Activated naive CD4-positive, alpha-beta T cell (primary cell): ENCODE measurements at places on chromosomes 5 and 9.

GRCh38 chr5:124949862-124950261, 203.4 kb upstream of the ZNF608 start:
- no peak for DNase-seq

- no peak for DNase-seq
These were observed 1920.3 kb upstream of the WWC1 start for GRCh38 chr5:166370928-166371690.

GRCh38 chr5:39106322-39106721, 32.1 kb upstream of the RICTOR start:
- DNase-seq: no peak

- DNase-seq: no peak
These were observed 30.9 kb downstream of the ANGPTL2 start for GRCh38 chr9:127091526-127091925.

- DNase-seq: no peak
These were observed 147.6 kb upstream of the TRIM32 start for GRCh38 chr9:116539549-116539948.

DNA sequence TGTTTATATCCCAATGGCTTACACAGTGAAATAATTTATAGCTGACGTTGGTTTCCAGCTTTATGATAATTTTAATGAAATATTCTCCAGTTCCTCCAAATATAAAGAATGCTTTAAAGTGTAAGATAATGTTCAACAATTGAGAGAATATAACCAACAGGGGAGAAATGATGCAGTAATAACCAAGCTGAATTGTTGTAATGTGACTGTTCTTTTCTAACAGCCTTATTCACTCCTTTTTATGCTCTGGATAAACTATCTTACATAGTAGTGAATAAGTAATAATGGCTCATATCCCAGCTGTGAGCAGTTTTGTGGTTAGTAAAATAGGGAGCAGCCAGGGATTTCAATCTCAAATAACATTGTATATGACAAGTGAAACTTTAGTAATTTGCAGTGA, 2348.7 kb upstream of the ACO1 start:
- DNase-seq: no peak

DNA sequence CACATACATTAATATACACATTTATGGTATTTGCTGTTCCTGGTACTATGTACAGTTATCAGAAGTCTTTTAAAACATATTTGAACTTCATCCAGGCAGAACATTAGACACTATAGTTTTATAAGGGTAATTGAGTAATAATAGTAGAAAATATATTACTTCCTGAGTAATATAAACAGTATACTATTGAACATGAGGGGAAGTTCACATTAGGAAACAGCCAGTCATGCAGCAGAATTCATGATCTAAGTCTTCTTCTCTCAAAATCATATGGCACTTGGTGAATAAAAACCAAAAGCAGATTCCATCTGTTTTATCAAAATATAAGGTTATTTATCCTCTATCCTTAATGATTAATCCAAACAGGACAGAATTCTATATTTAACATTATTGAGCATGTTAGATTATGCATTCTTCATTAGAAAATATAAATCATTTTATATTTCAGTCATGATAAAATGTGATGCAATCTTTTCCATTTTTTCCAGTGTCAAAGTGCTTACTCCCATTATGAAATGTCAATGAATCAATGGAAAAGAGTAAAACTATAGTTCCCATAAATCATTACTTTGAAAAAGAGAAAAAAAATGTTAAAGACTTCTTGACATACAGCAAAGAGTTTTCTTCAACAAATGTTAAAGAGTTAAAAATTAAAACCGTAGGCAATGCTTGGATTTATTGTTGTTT, 584.3 kb upstream of the TUSC1 start:
- DNase-seq: no peak

GRCh38 chr5:68286612-68286912, 71.0 kb downstream of the PIK3R1 start:
- no peak for DNase-seq

DNA sequence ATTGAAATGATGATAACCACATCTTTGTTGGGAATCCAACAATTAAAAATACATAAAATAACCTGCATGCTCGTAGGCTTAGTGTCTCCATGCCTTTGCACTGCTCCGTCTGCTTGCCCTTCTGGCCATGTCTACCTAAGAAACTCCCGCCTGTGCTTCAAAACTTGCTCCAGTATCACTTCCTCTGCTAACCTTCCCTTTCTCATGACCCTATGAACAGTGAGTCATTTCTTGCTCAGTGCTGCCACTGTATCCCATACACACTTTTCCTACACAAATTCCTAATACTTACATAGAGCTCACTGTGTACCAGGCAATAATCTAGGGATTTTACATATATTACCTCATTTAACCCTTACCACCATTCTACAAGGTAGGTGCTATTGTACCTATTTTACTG, 33.5 kb downstream of the TMEM245 start:
- DNase-seq: no peak

DNA sequence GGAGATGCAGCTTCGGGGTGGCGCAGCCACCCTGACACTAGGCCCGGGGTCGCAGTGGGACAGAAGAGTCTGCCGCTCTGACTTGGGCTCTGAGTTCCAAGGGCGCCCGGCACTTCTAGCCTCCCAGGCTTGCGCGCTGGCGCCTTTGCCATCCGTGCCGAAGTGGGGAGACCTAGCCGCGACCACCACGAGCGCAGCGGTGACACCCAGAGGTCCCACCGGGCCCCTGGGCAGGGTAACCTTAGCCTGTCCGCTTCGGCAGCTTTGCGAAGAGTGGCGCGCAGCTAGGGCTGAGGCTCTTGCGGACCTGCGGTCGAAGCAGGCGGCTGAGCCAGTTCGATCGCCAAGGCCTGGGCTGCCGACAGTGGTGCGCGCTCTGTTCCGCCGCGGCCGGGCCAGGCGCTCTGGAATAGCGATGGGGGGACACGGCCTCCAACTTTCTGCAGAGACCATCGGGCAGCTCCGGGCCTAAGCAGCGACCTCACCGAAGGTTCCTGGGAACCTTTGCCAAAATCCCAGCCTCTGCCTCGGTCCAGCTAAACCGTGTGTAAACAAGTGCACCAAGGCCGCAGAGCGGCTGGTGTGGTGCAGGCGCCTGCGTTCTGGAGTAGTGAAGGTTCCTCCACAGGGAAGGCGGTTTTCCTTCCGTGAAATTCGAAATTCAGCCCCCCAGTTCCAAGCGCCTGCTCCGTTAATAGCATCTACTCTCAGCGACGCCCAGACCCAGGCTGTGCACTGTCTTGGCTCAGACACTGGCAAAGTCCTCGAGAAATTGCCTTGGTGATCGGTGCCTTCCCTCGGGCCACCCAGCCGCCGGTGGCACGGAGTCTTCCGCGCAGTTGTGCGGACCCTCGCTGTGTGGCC, 7.4 kb downstream of the TLX3 start:
- DNase-seq: no peak

DNA sequence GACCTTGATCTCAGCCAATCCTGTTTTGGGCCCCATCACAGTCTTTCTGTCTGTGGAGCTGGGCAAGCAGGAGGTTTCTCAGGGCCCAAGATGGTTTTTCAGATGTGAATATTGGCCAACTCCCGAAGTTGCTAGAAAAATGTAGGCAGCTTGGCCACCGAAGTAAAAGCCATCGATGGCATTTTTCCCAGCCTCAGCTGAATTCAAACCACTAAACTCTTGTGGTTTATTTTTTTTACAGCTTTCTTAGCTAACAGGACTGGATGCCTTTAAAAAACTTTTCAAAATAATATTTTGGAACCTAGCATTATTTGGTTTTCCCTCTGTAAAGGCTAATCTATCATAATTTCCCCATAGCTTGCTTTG, 102.5 kb upstream of the ERCC6L2 start:
- no peak for DNase-seq

DNA sequence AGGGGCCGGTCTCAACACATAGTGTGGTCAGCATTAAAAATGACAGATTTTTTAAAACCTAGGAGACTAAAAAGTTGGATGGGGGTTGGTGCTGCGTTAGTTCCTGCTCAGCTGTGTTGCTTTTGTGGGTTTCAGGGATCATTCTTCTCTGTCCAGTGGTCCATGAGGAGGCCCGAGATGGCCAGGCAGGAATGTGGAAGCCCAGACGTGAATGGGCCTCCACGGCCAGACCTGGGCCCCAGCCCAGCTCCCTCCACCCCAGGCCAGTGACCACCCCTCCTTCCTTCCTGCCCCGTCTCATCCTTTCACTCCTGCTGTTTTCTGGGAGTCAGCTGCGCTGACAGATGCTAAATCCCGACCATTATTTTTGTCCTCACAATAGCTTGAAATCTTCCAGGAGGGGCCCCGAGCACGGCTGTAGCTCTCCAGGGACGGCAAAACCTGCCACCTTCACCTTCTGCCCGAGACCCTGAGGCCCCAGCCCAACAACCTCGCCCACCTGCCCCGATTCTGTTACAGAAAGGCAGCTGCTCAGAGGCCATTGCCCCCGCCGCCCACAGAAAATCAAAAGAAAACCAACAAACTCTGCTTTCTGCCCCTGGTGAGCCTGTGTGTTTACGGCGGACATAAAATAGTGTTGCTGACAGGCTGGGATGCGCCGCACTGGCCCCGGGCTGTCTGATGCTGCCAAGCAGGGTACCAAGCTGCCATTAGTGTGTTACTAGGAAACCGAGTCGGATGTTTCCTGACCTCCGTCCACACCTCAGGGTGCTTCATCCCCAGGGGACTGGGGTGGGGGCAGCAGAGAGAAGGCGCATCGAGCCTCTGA, 83.7 kb upstream of the SARDH start:
- DNase-seq: no peak

- no peak for DNase-seq
These were observed 70.6 kb downstream of the ALDH1A1 start for GRCh38 chr9:72882117-72882775.

- no peak for DNase-seq
These were observed 3.0 kb downstream of the FGF18 start for GRCh38 chr5:171422495-171422894.

GRCh38 chr9:77748214-77748772, 100.2 kb upstream of the GNA14 start:
- no peak for DNase-seq

DNA sequence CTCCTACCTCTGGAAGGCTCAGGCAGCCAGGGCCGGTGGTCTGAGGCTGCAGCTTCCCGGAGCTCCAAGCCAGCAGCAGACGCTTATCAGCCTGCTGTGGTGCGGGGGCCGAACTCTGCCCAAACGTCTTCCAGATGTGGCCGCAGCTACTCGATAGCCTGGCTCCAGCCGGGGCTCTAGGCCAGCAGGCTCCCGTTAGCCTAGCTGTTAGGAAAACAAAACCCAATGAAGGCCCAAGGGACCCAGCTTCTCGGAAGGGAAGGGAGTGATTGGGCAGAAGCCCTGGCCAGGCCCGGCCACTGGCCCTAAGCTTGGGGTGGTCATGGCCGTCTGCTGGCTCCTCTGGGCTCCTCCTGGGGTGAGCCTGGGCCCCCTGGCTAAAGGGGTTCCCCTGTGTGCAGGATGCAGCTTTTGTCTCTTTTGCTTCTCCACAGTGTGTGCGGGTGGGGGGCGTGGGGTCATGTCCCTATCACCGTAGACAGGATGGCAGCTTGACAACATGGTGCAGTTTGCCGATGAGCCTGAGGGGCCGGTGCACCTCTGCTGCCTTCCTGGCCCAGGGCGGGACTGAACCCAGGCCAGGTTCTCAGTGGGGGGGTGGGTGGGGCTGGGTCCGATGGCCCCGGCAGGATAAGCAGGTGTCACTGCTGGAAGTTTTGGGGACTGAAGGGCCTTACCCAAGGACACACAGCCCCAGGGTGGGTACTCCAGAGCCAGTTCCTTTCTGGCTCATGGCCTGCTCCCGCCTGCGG, 18.7 kb downstream of the MYMK start:
- DNase-seq: no peak

GRCh38 chr9:116564266-116564793, 122.8 kb upstream of the TRIM32 start:
- no peak for DNase-seq

DNA sequence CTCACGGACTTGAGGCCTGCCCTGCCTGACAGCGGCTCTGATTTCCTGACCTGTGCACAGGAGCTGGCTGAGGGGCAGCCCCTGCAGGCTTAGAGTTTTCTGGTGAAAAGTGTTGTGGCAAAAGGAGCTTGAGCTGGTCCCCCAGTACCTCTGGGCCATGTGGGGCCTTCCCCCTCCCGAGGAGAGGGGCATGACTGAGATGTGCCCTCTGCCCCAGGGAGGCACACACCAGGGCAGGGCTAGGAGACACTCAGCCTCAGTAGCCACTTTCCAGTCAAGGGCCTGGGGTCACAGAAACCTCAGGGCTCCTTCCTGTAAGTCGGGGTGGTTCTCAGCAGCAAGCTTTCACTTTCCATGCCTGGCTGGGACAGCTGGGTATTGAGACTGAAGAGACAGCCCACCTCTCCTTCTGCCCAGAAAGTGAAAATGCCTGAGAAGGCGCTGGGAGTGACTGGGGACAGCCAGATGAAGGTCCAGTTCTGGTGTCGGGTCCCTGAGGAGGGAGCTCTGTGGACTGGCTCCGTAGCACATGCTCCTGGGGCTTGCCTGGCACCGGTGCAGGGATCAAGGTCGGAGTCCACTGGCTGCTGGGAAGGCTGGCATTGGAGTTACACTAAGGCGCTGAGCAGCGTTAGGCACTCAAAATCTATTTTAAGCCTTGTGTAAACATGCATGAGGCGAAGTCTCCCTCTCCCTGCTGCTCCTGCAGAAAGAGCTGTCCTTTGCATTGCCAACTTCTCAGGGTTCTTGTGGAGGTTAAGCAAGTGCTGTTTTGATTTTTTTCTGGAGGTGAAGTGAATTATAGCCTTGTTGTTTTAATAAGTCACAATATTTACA, 394.9 kb downstream of the GADD45G start:
- DNase-seq: peak; percentile 9

GRCh38 chr5:41871852-41872251, 1.6 kb upstream of the OXCT1 start:
- DNase-seq: no peak

- no peak for DNase-seq
These were observed 202.8 kb downstream of the CCDC171 start for GRCh38 chr9:15755660-15756059.

GRCh38 chr5:175800656-175801081, 70.7 kb upstream of the CPLX2 start:
- no peak for DNase-seq

GRCh38 chr9:106755736-106756135, 107.2 kb upstream of the ZNF462 start:
- DNase-seq: no peak

DNA sequence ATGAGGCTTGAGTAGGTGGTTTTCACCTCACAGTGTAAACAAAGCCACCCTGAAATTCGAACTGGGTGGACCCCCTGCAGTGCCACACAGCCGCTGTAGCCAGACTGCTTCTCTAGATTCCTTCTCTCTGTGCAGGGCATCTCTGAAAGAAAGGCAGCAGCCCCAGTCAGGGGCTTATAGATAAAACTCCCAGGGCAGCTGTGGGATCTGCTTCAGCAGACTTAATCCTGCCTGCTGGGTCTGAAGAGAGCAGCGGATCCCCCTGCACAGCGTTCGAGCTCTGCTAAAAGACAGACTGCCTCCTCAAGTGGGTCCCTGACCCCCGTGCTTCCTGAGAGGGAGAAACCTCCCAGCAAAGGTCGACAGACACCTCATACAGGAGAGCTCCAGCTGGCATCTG, 71.4 kb downstream of the CARTPT start:
- no peak for DNase-seq

- DNase-seq: no peak
These were observed 2.0 kb upstream of the ROR2 start for GRCh38 chr9:91951944-91952520.
